ENCODE measurements at places on chromosomes 13 and 19. TPM values are rescaled to one million over a fixed set of nuclear protein-coding genes. Genes with fewer than 3 reads are reported as not detected.

The STRN4 gene
- total RNA-seq = 33.6 TPM

The LRFN3 gene
- total RNA-seq = 4.2 TPM

The FFAR3 gene
- not detected for total RNA-seq

The FGF22 gene
- not detected for total RNA-seq

The PSG6 gene
- total RNA-seq = not detected

The CYP4F12 gene
- total RNA-seq = not detected

DNA sequence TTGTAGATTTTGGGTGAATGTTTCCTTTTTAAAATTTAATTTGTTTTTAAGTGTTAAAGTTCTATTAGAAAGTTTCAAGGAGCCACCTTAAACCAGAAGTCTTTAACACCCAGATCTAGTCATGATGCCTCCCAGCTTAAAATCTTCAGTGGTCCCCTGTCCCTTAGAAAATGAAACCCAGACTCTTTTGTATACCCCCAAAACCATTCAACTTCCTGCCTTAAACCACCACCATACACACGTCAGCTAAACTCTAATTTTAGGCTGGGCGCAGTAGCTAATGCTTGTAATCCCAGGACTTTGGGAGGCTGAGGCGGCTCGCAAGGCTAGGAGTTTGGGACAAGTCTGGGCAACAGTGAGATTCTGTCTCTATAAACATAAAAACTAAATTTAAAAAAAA lies 37.9 kb downstream of the N4BP2L1 start:
- DNase-seq = no peak

GRCh38 chr19:10748927-10749434 lies 31.1 kb downstream of the DNM2 start:
- peak; percentile 67 for DNase-seq

DNA sequence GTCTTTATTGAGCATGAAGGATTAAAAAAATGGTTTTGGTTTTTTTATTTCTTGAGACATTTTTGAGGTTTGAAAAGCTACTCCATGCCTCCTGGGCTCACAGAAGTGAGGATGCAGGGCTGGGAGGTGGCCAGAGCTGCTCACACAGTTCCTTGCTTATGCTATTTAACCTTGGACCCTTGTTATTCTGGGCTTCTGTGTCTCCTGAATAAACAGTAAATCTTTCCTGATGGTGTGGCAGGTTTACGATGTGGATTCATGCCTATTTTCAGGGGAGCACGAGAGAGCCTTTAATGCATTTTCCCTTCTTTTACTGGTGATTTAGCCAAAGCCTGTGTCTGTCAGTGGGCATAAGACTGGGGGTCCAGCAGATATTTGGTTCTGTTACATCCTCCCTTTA lies 34.3 kb upstream of the PCDH8 start:
- no peak for DNase-seq

DNA sequence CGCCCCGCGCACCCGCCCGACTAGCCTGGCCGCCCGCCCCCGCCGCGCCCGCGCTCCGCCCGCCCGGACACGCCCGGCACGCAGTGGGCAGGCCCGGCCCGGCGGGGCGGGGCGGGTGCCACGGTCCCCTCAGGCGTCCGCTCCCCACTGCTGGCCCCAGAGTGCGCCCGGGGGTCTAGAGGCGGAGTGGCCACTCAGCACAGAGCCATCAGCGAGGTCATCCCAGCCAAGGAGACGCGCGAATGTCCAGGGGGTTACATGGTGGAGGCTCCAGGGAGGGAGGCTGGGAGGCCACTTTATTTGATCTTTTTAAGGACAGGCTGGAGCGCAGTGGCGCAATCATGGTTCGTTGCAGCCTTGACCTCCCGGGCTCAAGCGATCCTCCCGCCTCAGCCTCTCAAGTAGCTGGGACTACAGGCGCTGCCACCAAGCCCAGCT lies 236 bp upstream of the TINCR start:
- DNase-seq = no peak

GRCh38 chr13:51588406-51588949 lies 4.2 kb downstream of the WDFY2 start:
- no peak for DNase-seq

Data from RPMI7951 (cell line).